ENCODE measurements at places on chromosomes 11 and 22. TPM values are rescaled to one million over a fixed set of nuclear protein-coding genes. Genes with fewer than 3 reads are reported as not detected.

GRCh38 chr22:23775779-23776375 is 3.2 kb downstream of the MMP11 start:
- DNase-seq = no peak

DNA sequence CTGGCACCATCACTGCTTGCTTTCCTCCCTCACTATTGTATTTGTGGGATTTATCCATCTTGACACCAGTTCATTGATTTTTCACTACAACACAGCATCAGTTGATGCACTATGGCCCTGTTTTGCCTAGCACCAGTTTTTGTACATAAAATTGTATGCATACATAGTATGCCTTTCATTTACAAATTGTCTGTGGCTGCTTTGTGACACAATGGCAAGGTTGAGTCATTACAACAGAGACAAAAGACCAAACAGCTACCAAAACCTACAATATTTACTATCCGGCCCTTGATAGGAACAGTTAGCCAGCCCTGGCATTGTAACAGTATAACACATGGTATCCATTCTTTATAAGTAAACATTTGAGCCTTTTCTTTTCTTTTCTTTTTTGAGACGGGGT is 150.3 kb downstream of the LDLRAD3 start:
- no peak for DNase-seq

DNA sequence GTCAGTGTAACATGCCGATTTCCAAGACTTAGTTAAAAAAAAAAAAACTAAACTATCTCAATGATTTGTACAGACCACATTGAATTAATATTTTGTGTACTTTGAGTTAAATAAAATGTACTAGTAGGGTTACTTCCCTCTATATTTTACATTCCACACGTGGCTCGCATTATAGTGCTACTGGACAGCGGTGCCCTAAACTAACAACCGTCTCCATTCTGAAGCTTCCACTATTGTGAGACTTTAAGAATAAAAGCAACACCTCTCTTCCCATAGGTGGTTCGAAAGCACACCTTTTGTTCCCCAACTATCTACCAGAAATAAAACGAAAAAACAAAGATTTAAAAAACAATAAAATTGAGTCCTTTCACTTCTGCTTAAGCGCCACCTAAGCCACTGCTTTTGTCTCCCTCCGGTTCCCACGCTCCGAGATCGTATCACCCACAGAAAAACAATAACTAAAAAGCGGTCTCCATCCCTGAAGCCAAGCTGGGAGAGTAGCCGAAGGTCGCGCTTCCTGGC is 380 bp upstream of the TTC17 start:
- no peak for DNase-seq

DNA sequence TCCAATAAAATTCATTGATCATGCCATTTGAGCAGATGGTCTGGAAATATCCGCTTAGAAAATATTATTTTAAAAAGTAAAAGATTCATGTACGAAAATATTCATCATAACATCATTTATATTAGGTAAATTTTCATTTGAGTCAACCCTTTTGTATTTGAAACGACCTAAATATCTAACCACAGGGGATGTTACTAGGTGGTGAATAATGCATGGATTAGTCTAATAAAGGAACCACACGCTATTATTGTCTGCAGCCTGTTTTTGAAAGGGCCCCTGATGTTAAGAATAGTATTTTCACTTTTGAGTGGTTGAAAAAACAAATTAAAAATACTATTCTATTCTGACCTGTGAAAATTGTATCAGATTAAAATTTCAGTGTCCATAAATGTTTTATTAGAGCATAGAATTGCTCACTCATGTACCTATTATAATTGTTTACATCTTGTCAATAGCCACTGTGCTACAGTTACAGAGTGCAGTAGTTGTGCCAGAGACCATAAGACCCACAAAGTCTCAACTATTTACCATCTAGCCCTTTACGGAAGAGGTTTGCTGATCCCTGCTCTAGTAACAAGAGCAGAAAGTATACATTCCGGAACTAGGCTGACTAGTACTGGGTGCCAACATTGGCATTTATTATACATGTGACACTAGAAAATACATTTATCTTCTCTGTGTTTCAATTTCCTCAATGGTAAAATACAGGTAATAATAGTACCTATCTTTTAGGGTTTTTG is 176.1 kb downstream of the LRRC4C start:
- DNase-seq = no peak

- peak; percentile 60 for DNase-seq
These were observed 100.7 kb downstream of the CELSR1 start for GRCh38 chr22:46436595-46437175.

GRCh38 chr11:80822308-80822707 is 1381.5 kb upstream of the TENM4 start:
- no peak for DNase-seq

- no peak for DNase-seq
These were observed 56.5 kb downstream of the MED15 start for GRCh38 chr22:20563941-20564371.

GRCh38 chr22:21753374-21754111 is 17.9 kb upstream of the YPEL1 start:
- DNase-seq = no peak

DNA sequence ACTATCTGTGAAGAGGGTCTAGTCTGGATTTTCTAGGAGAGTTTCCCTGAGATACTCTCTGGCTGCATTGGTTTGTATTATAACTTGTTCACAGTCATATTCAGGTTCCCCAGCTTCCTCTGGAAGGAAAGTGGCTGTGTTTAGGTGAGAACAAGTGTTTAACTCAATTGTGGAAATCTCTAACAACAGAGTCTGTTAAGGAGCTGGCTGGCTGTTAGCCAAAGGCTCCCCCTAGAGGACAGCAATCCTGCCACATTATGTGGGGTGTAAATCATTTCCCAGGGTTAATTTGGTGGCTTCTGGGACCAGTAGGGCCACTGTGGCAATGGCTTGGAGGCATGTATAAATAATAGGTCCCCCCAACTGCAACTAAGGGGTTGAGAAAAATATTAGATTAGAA is 18.4 kb downstream of the MS4A6E start:
- DNase-seq = no peak

DNA sequence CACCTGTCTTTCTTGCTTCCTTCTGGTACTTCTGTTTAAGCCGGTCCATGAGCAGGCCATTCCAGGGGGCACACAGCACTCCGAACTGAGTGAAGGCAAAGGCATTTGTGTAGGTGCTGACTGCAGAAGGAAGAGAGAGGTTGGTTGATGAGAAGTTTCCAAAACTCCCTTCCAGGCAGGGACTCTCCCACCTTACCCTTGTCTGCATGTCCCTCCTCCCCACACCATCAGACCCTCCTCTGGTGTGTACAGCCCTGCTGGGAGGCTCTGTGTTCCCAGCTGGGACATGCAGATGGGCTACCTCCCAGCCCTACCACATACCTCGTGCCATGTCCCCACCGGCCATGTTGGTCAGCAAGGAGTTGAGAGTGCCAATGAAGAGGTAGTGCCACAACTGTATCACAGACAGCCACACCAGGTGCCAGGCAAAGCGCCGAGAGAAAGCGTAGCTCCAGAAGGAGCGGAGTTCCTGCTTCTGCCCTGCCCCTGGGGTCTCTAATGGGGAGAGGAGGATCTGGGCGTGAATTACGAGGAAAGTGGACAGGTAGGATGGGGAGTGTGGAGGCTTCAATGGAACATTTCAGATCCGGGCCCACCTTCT is 12.2 kb downstream of the SLC43A3 start:
- DNase-seq = no peak

GRCh38 chr22:39617342-39617741 is 46.8 kb downstream of the CACNA1I start:
- no peak for DNase-seq

- no peak for DNase-seq
These were observed 87.6 kb upstream of the OR9Q1 start for GRCh38 chr11:57936050-57936418.

GRCh38 chr11:110600322-110600721 is 111.9 kb downstream of the ARHGAP20 start:
- DNase-seq = no peak

GRCh38 chr11:88494848-88495247 is 157.3 kb upstream of the CTSC start:
- no peak for DNase-seq

DNA sequence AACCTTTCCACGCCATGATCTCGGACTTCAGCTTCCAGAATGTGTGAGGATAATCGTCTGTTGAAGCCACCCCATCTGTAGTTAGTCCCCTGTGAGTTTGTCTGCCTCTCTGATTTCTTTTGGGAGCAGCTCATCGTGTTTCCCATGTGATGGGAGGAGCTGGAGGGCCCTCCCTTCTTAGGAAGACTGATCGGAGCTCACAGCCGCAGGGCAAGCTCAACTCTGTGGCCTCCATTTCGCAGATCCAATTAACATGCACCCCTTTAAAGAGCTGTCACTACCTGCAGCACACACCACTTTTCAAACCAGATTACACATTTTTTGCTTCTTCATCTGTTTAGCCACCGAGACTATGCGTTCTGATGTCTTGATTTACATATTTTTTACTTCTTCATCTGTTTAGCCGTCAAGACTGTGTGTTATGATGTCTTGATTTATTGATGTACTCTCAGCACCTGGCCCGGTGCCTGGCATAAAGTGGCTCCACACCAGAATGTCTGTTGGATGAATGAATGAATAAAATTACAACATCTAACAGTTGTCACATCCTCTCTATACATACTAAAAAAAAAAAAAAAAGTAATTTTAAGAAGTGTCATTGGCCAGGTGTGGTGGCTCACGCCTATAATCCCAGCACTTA is 14.9 kb upstream of the PPFIA1 start:
- no peak for DNase-seq

GRCh38 chr11:61598374-61598773 is 17.5 kb upstream of the SYT7 start:
- no peak for DNase-seq

DNA sequence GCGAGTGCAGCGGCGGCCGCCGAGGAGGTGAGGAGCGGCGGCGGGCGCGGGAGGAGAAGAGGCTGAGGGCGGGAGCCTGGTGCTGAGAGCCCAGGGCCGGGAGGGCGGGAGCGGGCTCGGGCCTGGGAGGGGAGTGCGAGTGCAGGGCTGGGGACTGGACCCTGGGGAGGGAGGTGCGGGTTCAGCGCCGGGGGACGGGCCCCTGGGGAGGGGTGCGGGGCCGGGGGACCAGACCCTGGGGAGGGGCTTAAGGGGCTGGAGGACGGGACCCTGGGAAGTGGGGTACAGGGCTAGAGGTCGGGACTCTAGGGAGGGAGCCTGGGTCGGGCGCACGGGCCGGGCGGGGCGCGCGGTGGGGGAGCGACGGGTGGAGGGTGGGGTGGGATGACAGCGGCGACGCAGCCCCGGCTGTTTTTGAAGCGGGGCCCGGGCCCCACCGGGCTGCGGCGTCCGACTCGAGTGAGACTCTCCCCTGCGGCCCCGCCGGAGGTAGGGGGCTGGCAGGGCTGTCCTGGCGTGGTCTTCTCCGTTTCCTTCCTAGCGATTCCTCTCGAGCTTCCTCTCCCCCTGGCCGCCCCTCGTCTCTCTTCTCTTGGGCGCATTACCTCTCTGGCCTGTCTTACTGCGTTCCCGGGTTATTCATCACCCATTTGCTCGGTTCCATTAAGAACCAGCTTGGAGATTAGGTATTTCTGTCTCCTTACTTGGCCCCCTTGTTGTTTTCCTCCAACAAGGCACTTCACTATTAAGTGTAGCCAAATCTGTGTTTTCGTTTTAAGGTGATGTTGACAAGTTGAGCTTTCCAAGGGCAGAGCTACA is 754 bp downstream of the NUP50 start:
- peak; percentile 20 for DNase-seq

DNA sequence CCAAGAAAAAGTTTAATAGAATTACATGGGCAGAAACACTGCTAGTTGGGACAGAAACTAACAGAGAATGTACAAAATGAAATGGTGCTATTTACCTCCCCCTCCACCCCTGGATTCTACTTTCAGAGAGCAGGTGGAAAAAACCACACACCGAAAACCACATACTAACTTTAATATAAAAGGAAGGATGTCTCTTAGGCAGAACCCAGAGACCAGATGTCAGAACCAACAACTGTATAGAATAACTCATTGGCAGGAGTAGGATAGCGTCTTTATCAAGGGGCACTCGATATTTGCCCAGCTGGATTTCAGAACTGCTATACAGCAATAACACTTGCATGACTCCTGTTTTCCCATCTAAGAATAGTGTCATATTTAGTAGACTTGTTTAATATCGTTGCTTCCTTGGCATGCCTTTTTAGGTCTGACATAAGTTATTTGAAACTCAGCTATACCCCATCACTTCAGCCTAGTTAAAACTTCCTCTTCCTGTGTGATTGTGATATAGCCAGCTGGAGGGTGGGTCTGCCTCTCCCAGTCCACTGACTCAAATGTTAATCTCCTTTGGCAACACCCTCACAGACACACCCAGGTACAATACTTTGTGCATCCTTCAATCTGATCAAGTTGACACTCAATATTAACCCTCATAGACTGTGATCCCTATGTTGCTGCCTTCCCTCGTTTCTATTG is 1.2 kb downstream of the SLC22A25 start:
- no peak for DNase-seq

- peak; percentile 37 for DNase-seq
These were observed 7.6 kb downstream of the TP53I11 start for GRCh38 chr11:44943118-44943517.

- no peak for DNase-seq
These were observed 31.9 kb upstream of the TUB start for GRCh38 chr11:8049084-8049483.

DNA sequence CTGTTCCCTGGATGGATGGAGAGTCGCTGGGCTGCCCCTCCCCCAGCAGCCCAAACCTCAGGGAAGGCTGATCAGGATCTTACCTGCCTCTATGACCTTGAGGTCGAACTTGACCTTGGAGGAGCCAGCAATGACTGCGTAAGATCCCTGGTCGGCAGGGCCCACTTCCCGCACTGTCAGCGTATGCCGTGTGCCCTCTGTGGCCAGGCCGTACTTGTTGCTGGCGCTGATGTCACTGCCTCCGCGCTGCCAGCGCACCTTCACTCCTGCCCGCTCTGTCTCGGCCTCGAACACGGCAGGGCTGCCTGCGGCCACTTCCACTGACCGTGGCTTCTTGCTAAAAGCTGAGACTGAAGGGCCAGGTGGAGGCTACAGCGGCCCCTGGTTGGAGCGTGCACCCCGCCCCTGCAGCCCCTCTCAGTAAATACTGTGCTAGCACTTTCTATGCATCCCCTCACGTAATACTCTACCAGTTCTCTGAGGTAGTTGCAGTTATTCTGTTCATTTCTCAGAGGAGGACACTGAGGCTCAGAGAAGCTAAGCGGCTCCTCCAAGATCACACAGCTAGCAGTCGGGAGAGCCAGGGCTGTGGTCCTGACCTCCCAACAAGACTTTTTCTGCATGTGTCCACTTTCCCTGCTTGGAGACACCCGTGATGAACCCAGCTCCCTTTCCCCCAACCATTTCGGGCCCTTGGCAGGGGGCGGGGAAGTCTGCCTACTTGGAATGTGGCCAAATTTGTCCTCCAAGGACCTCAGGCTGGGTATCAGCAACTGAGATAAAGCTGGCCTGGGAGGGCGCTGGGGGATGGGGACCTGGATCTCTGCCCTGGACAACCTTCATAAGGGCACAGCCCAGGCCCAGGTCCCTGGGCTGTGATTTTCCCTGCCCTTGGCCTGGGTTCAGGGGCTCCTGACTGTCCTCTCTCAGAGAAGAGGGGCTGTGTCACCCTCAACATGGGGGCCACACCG is 1.1 kb downstream of the MYBPC3 start:
- peak; percentile 29 for DNase-seq

GLYAT gene
- 55.4 TPM for total RNA-seq

MLC1 gene
- total RNA-seq = 0.24 TPM

OR10D3 gene
- 0.24 TPM for total RNA-seq

OR8G1 gene
- total RNA-seq = 1.9 TPM

CHRM1 gene
- 2.4 TPM for total RNA-seq

TSGA10IP gene
- not detected for total RNA-seq

IGLL1 gene
- not detected for total RNA-seq

FAM227A gene
- 3.1 TPM for total RNA-seq
